ENCODE measurements at places on chromosomes 3 and 15.

GRCh38 chr3:73695841-73696240 lies 71.1 kb upstream of the PDZRN3 start:
- no peak for DNase-seq

DNA sequence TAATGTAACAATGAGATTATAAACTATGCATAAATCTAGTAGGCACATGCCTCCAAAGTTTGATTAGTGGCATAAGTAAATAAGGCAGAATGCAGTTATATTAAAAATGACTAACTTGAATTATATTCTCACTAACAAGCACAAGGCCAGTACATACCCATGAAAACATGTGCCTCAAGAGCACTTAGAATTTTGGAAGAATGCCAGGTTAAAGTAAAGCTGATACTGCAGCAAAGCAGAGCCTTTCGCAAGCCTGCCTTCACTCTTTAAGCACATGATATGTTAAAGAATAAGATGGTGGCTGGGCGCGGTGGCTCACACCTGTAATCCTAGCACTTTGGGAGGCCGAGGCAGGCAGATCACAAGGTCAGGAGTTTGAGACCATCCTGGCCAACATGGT lies 49.0 kb downstream of the KBTBD12 start:
- no peak for DNase-seq

- peak; percentile 70 for DNase-seq
These were observed 18.8 kb upstream of the SSUH2 start for GRCh38 chr3:8663177-8664061.

- no peak for DNase-seq
These were observed 562 bp downstream of the ADGRG7 start for GRCh38 chr3:100609963-100610362.

GRCh38 chr3:127747751-127748521 lies 74.4 kb downstream of the MGLL start:
- no peak for DNase-seq

GRCh38 chr15:80242132-80242769 lies 9.8 kb downstream of the CTXND1 start:
- DNase-seq, result peak; percentile 49

DNA sequence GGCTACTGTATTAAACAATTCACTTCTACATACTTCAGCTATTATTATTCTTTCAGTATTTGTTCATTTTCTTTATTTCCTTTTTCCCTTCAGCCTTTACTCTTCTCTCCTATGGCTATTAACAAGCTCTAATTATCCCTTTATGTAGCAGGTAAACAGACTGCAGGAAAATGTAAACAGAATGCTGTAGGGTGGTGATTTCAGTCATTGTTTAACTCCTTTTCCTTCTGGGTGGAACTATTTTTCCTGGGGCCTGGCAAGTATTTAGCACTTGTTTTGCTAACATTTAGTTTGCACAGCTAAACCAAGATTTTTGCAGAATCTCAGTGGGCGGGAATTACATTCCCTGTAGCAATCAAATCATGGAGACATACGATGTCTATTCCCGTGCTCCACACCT lies 14.4 kb downstream of the RARB start:
- no peak for DNase-seq

All from activated CD4-positive, alpha-beta T cell treated with anti-CD3 and anti-CD28 coated beads for 36 hours (primary cell).